ENCODE measurements at places on chromosomes 2 and 18.

- DNase-seq = no peak
These were observed 210.6 kb downstream of the SEPTIN10 start for GRCh38 chr2:109402980-109403840.

GRCh38 chr18:23401400-23402347 lies 51.4 kb upstream of the RIOK3 start:
- no peak for DNase-seq

DNA sequence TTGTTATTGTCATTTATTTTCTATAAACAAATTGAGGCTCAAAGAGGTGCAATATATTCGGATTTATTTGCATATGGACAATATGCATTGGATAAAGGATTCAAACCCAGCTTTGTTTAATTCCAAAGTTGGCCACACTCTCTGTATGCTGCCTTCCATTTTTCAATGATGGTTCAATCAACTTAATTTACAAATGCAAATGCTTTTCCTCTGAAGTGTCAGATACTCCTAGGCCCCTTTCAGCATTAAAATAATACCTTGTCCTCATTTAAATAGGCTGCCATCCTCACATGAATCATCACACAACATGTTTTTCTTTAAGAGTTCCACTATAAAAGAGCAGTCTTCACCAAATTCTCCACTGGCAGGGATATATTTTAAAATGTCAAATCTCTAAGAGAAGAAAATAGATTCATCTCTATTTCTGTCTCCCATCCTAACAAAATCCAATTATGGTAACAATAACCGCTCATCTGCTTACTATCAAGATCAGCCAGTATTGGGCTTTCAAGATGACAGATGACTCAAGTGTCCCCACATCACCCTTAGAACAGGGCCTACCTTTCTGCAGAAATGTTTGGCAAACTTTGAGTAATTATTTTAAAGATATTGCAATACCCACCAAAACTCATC lies 114.8 kb downstream of the SCG2 start:
- DNase-seq = no peak

GRCh38 chr18:21680161-21680560 lies 24.4 kb downstream of the ABHD3 start:
- no peak for DNase-seq

GRCh38 chr2:30656079-30656478 lies 151.2 kb downstream of the CAPN13 start:
- DNase-seq = no peak

GRCh38 chr2:207122651-207123334 lies 43.0 kb downstream of the KLF7 start:
- no peak for DNase-seq

DNA sequence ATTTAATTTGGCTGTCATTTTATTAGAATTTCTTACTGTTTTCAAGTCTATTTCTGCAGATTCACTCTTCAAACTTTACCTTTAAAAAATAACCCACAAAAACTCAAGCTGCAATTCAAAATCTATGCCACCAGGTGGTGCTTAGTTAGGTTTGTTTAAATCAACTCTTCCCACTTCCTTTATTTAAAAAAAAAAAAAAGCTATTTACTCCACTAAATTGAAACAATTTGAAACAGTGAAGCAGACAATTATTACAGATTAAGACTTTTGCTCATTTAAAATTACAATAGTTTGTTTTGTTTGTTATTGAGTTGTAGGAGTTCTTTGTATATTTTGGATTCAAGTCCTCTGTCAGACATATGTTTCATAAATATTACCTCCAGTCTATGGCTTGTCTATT lies 300.0 kb downstream of the PDE11A start:
- DNase-seq = no peak

GRCh38 chr18:41905786-41906527 lies 49.1 kb upstream of the PIK3C3 start:
- DNase-seq = no peak

- DNase-seq = peak; percentile 69
These were observed 76.5 kb downstream of the STRN start for GRCh38 chr2:36889795-36890194.

DNA sequence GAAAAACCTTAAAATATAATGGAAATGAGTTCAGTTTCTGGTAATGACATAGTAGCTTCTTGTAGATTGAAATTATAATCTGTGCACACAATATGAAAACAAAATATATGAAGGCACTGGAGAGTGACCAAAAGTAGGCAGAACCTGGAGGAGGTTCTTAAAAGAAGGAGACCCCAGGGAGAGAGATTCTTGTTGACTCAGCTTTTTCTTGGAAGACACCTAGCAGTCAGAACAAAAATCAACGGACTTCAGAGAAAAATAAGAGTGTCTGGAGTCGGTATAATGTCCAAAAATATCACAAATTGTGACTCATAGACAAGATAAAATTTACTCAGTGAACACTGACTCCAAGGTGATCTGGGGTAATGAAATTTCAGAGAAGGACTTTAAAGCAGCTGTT lies 286.5 kb downstream of the CCDC178 start:
- no peak for DNase-seq

GRCh38 chr2:128372621-128373341 lies 54.1 kb upstream of the HS6ST1 start:
- DNase-seq = no peak

- DNase-seq = no peak
These were observed 479.9 kb upstream of the FANCL start for GRCh38 chr2:58720770-58721697.

GRCh38 chr2:97931858-97932225 lies 63.9 kb downstream of the TMEM131 start:
- DNase-seq = no peak

DNA sequence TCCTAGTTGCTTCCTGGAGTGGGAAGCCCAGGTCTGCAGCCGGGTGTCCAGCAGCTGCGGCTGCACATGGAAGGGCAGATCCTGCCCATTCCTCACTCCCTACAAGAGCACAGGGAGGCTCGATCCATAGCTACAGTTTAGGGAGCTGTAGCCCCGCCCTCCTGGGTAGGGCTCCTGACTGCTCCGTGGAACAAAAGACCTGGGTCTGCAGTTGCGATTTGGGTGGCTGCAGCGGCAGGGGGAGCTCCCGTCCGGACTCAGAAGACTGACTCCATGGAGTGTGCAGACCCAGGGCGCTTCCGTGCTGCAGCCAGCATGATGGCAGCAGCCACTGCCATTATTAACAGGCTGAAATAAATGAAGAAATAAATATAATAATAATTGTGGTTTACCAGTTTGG lies 157.3 kb downstream of the CTNNA2 start:
- DNase-seq = no peak

- DNase-seq = no peak
These were observed 78.1 kb downstream of the ZNF516 start for GRCh38 chr18:76416911-76417310.

GRCh38 chr18:50429207-50429948 lies 54.5 kb downstream of the SKA1 start:
- no peak for DNase-seq

DNA sequence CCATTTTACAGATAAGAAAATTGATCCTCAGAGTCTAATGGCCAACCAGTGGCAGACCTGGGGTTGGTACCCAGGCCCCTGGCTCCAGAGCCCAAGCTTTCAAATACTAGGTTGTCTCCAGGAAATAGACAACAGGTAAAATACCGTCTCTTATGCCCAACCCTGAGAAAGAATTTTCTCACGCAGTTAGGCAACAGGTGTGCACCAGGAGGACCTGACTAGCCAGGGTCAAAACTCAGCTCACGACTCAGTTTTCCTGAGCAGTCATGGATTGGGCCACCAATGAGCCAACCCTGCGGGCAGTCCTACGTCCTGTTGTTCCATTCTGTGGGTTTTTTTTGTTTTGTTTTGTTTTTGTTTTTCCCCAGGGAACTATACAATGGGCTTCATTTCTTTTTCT lies 13.5 kb downstream of the TRIB2 start:
- no peak for DNase-seq

GRCh38 chr2:163123526-163123925 lies 285.0 kb upstream of the KCNH7 start:
- DNase-seq = no peak

DNA sequence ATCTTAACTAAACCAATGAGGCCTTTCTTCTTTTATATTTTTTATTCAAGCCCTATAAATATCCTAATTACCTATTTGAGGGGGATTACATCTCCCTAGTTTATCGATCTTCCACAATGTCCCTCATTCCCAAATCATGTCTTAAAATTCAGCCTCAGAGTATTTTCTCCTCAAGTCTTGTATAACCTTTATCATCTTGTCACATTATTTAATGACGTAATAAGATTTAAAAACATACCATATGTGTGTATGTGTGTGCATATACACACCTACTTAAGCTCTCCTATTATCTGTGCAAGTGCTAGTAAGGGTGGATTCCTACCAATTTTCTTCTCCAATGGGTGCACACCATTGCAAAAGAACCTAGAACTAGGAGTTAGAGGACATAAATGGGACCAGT lies 421.1 kb downstream of the FIGN start:
- no peak for DNase-seq

DNA sequence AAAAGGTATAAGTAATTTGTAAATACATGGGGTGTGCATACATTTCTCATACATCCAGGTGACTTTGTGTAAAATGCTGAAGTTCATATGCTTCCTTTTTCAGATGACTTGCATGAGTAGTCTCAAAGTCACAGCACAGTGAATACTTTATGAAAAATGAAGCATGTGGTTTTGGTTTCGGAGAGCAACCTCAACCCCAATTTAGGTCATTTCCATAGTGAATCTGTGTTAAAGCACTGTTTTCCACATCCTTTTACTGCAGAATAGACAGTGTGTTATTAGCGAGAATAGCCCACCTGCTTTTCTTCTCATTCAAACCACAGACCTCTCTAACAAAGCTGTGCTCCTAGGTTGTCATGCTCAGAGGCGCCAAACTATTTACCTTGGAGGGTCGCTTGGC lies 204.4 kb upstream of the RASGRP3 start:
- DNase-seq = no peak

GRCh38 chr2:69961496-69961895 lies at the start of gene ASPRV1:
TSS of gene ASPRV1 (minus strand) at chr2:69961631. CDS start at chr2:69961436, 195 bp downstream.
- DNase-seq = no peak

DNA sequence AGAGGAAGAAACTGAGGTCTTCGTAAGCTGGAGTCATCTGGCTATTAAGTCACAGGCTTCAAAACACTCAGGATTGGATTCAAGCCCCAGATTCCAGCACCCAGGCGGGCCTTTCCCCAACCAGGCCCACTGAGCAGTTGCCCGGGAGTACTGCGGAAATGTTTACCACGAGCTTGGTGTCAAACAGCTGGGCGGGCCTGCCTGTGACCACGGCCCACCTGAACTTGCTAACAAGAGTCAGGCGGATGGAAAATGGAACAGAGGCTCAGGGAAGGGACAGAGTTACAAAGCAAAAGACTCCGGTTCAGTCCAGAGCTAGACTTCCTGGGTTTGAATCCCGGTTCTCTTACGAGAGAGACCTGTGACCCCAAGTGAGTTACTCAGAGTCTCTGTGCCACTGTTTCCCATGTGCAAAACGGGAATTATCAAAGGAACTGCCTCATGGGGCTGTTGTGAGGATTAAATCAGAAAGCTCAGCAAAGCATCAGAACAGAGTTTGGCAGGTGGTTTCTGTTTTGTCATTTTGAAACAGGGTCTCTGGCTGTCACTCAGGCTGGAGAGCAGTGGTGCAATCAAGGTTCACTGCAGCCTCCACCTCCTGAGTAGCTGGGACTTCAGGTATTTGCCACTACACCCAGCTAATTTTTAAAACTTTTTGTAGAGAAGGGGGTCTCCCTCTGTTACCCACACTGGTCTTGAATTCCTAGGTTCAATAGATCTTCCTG lies 49.0 kb upstream of the TFCP2L1 start:
- no peak for DNase-seq

DNA sequence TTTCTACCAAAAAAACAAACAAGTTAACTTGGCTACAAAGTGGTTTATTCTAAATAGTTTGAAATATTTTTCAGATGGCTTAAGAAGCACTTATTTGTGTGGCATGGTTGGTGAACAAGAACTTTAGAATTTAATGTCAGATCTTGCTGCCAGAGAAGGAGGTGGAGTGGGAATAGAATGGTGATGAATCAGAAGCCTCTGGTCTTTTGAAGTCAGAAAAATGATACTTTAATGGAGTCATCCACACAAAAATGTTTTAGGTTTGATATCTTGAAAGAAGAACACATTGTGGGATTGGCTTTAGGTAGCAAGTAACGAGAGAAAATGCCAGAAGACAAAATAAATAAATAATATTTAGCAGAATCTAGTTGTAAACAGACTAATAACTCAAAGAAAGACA lies 243.1 kb upstream of the FANCL start:
- peak; percentile 44 for DNase-seq

- no peak for DNase-seq
These were observed 255.0 kb downstream of the TRIB2 start for GRCh38 chr2:12971581-12972365.

GRCh38 chr2:40642237-40642636 lies 190.3 kb upstream of the SLC8A1 start:
- no peak for DNase-seq

- DNase-seq = no peak
These were observed 4.4 kb upstream of the BAZ2B start for GRCh38 chr2:159620796-159621195.

DNA sequence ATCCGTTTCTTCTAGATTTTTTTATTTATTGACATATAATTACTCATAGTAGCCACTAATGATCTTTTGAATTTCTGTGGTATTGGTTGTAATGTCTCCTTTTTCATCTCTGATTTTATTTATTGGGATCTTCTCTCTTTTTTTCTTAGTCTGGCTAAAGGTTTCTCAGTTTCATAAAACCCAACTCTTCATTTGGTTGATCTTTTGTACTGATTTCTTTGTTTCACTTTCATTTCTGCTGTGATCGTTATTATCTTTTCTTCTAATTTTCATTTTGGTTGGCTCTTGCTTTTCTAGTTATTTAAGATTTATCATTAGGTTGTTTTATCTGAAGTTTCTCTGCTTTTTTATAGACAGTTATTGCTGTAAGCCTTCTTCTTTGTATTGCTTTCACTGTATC lies 463.6 kb upstream of the CRIM1 start:
- DNase-seq = no peak

GRCh38 chr2:8505311-8505920 lies 176.4 kb upstream of the ID2 start:
- no peak for DNase-seq

GRCh38 chr2:235570256-235570655 lies 76.4 kb downstream of the AGAP1 start:
- DNase-seq = peak; percentile 42

GRCh38 chr2:189222468-189223105 lies 43.0 kb upstream of the COL5A2 start:
- DNase-seq = no peak

DNA sequence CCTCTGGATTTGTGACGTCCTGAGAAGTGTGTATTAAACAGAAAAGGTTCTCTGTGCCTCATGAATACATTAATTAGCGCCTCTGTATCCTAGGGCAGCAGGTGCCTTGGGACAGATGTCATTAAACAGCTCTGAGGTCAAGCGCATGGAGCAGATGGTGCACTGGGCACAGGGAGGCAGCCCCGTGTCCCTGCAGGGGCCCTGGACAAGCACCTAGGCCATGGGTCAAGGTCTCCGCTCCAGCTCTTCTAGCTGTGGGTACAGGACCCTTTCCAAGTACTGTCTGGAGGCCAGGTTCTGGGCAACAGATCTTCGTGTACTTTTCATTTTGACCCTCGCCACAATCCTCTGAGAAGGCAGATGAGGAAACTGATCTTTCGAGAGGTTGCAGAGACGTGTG lies 126.4 kb downstream of the KCTD1 start:
- no peak for DNase-seq
